ENCODE measurements at places on chromosomes 5 and 9.

DNA sequence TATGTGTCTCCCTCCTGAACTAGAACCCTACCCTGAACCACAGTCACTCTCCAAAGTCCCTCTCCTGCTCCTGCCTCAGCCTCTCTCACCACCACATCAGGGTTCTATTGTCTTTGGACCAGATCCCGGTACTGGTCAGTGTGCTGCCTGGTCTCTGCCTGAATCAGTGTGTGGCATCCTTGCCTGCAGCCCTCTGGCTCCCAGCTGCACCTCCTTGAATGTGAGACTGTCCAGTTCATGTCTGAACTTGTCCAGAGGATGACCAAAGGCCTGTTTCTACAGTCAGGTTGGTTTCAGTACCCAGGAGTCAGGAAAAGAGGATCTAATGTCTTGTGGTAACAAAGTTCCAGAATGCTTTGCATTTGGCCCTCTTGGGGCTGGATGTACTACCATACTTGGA, 76.8 kb upstream of the RANBP3L start:
- no peak for DNase-seq

- no peak for DNase-seq
Measured at GRCh38 chr5:31427013-31427723, 104.7 kb downstream of the DROSHA start.

DNA sequence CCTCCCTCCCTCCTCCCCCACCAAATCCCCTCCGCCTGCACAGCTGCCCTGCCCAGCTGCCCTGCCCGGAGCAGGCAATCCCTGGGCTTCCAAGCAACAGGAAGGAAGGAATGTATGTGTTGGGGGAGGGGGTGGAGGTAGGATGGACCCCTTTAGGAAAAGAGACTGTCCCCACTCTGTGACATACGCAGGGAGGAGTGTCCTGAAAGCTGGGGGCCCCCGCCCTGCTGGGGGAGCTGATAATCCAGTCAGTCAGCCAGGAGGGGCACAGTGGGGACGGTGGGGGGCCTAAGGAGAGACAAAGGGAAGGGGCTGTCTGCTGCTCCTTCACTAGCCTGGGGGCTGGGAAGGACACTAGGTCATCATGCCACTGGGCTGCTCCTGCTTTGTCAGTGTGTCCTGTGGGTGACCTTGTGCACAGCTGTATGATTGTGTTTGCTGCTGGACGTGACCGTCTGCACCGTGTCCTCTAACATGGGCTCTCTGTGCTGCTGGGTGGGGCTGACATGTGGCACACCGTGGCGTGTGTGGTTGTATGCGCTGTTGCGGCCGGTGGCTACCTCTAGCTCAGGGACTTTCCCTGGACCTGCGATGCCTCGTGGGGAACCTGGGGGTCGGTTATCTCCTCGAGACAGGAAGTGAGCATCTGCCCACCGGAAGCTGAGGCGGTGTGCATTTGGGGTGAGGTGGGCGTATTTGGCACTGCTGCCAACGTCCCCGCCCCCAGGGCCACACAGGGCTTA, 3.0 kb downstream of the N4BP3 start:
- peak; percentile 58 for DNase-seq

DNA sequence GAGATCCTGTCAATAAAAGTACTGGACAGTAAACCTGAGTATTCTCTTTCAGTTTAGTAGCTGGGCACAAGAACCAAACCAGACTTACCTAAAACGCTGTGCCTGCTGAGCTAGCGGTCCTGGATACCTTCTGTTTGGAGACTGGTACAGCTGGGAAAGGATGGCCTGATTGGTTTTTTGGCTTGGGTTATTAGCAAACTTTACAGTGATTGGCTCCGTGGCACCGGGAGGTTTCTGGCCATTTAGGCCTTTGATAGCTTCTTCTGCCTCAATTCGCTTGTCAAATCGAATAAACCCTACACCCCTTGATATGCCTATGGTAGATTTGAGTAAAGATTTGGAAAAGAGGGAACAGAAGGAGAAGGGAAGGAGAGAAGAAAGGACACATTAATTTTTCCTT, 124.7 kb downstream of the ELAVL2 start:
- no peak for DNase-seq

- DNase-seq, result no peak
Measured at GRCh38 chr9:105507096-105507790, 50.7 kb upstream of the FKTN start.

DNA sequence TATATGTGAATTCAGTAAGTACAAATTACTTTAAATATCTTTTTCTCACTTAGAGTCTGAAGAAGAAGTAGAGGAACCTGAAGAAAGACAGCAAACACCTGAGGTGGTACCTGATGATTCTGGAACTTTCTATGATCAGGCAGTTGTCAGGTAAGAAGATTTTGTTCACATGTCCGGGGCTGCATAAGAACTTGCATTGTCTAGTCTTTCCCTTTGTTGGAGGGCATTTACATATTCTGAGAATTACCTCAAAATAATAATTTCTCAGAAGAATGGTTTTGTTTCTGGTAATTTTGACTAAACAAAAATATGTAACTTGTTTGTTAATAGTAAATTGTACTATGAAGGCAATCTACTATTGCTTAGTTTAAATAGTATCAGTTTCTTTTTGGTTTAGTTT, 23.7 kb downstream of the G3BP1 start:
- no peak for DNase-seq

DNA sequence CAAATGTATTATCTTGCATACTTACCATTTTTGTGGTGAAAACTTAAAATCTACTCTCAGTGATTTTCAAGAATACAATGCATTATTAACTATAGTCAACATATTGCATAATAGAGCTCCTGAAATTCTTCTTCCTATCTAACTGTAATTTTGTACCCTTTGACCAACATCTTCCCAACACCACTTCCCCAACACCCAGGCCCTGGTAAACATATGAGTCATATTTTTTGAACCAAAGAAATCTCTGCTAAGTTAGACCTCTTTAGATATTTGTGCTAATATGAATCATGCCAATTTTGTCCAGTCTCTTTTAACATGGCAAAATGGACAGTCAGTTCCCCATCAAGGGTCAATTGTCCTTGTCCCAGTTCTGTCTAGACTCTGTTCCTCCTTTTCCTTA, 18.5 kb upstream of the RGS7BP start:
- no peak for DNase-seq

DNA sequence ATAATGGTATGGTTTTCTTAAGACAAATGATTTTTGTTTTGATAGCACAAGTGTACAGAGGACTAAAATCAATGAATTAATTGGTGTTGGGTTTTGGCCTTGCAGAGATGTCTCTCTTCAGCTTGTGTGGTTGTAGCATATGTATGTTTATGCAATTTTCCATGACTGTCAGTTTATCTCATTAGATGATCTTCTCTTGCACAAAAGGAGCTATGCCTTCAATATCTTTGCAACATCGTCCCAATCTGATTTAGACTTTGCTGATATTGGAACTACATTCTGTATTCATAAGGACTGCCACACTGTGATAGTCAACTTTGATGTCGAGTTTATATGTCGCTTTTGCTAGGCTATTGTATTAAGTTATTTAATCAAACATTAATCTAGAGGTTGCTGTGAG, 140.0 kb upstream of the TAF11L2 start:
- no peak for DNase-seq

DNA sequence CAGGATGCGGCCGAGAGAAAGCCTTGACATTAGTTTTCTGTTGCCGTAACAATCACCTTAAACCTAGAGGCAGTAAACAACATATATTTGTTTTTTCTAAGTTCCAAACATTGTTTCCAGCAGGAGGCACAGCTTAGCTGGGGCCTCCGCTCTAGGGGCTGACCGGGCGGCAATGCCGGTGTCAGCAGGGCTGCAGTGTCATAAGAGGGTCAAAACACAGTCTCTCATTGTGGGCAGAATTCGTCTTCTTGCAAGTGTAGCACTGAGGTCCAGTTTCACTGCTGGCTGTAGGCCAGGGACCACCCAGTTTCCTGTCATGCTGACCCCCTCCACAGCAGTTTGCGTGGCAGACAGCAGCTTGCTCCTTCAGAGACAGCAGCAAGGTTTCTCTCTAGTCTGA, 186.2 kb downstream of the PJA2 start:
- DNase-seq, result no peak

- no peak for DNase-seq
Measured at GRCh38 chr5:36285837-36286615, 15.7 kb downstream of the RANBP3L start.

DNA sequence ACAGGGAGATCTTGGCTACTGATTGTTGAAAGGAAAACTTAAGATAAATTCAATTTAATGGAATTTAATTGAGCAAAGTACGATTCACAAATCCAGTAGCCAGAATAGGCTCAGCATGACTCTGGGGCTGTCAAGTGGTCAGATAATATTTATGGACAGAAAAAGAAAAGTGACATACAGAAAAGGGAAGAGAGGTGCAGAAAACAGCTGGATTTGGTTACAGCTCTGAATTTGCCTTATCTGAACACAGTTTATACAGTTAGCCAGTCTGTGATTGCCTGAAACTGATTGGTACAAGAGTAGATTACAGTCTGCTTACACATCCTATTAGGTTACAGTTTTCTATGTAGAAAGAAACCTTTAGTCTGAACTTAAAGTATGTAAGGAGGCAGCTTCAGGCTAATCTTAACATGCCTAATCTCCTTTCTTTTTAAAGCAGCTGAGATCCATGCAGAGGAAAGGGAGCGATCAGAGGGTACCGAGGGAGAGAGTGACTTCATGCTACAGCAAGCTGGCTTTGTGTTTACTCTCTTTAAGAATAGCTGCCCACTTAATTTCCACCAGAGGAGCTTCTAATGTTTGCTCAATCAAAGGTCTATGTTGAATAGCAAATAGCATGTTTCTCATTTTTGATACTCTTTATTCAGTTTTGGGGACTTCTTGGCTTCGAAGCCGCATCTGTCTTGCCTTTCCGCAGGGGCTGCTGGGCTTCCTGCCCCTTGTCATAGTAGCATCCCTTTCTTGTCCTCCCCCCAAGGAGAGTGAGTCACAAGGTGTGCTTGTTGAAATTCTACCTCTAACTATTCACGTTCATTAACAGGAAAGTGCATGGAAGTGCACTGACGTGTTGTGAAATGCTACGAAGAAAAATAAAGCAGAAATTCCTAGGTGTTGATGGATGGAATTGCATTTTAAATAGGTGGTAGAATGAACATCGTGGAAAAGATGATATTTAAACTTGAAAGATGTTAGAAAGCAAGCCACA, 761.2 kb downstream of the TAF11L14 start:
- DNase-seq, result no peak

DNA sequence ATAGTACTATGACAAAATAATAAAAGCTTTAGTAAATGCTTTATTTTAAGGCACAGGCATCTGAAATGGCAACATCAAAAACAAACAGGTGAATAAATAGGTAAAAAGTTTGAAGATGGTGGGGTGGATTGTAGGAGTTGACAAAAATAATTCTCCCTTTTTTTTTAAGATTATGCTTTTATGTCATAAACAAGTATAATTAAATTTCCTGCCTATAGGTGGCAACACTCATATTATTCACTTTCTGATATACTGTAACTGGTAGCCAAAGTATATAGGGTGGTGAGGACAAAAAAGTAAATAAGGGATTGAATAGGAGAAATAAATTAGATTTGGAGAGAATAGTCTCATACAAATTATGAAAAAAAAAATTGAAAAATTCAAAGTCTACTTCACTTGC, 120.0 kb upstream of the ACOT12 start:
- no peak for DNase-seq

- peak; percentile 70 for DNase-seq
Measured at GRCh38 chr9:136886610-136887597, 588 bp downstream of the TRAF2 start.

All from effector CD4-positive, alpha-beta T cell (primary cell).